T-helper 22 cell (primary cell): ENCODE measurements at places on chromosomes 12 and 14.
A peak's percentile ranks its signal among the peaks of the same experiment; 100 is the strongest.

DNA sequence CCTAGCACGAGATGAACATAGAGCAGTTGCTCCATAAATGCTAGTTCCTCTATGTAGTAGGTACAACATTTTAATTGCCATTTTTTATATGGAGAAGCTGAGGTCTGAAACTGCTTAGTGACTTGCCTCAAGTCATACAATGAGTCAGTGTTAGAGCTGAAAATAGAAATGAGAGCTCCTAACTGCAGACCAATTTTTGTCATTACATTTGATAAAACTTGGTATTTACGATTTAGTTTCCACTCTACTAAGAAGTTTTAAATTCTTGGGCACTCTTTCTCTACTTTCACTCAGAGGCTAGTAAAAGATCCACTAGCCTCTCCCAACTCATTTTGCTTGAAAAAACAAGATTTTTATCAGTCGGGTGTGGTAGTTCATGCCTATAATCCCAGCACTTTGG, 8.1 kb upstream of the TMED10 start:
- DNase-seq = no peak

GRCh38 chr14:70807898-70808415, 1.4 kb downstream of the MAP3K9 start:
- DNase-seq = peak; percentile 45

DNA sequence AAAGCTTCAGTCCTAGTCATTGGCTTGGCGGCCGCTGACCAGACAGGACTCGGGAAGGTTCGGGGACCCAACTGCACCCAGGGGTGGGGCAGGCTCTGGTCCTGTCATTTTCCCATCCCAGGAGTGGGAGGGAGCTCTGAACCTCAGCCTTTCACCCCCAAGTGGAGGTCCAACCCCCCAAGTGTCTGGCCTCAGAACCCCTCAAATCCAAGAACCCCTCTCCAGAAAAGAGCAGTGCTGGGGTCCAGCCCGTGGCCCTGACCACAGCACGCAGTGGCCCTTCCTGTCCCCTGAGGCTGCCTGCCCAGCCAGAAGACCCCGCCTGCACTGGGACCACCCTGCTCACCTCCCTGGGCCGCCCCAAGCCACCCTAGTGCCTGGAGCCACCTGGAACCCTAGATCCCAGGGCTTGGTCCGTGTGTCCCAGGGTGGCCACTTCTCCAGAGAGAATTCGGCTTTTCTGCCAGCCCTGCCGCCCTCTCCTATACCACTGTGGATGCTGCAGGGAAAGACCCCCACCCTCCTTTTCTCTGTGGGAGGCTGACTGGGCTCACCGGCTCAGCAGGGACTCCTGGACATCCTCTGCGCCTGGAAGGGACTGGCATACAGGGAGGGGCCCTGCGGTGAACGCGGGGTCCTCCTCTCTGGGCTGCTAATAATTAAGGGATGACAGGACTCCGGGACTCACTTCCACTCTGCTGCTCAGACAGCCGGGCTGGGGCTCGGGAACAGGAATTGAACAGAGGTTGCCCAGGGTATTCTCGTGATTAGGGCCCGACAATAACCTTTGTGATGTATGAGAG, 326.9 kb upstream of the SFSWAP start:
- no peak for DNase-seq

DNA sequence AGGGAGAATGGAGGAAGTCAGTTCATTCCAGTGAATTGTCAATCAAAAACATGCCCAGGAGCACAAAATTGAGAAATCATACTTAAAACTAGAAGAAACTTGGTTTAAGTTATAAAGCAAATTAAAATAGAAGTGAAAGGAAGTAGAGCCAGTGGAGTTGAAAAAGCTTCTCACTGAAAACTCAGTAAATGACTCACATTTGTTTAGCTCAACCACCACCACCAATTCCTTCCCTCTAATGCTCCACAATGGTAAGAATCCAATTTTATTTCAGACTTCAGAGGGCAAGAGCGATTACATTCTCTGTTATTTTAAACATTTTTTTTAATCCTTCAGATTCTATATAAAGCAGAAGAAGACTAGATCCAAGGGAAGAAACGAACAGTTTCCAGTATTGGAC, 19.4 kb downstream of the UTP20 start:
- no peak for DNase-seq

DNA sequence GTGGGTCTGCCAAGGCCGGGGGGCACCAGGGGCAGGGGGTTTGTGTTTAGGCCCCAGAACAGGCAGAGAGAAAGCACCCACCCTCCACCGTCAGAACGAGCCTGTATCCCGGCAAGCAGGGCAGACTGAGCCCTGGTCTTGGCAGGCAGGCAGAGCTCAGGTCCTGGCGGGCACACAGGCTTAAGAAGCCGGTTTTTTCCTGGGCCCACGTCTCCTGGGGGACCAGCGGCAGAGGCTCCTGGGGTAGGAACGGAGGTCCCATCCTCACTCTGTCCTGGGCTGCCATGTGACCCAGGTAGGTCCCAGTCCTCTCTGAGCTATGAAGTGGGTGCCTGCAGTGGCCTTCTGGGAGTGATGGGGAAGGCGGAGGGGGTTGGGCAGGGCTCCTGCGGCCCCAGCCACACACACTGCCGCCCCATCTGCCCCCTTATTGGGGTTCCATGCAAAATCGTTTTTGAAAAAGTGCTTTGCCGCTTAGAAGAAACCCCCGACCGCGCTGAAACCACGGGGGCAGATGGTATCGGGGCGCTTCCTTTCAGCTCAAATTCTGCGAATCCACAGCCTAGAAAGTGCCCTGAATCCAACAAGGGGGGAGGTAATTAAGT, 24.2 kb downstream of the SH2B3 start:
- peak; percentile 71 for DNase-seq

DNA sequence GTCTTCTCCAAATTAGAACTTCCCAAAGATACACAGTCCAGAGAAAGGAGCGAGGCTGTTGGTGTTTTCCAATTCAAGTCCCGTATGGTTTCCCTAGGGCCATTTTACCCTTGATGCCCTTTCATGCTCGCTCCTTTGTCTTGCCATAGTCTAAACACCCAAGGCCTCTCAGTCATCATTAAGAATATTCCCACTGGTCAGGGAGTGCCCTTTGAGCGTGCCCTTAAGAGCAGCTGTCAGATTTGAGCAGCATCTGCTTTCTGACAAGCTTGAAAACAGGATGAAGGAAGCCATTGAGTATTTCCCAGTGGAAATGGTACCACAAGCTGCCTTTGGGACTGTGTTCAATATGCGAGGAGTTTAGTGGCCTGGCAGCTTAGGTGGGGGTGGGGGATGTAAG, 10.4 kb upstream of the GALNT16 start:
- DNase-seq = no peak

DNA sequence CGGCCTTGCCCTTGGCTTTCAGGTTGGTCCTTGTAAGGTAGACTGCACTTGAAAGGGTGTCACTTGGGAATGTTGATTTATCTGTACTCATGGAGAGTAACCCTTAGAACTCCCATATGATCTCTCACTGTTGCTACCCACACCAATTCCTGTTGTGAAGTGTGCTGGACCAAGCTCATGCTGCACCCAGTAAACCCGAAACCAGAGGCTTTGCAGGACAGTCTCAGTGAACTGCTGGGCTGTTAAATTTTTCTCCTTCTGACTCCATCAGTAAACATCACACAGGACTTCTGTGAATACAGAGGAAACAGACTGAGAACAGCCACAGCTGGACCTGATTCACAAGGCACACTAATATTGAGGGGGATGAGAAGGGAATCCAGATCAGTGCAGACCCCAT, 783.0 kb downstream of the TMEM121 start:
- no peak for DNase-seq

- DNase-seq = no peak
Observed at GRCh38 chr12:117744418-117744817, 224.4 kb downstream of the KSR2 start.

DNA sequence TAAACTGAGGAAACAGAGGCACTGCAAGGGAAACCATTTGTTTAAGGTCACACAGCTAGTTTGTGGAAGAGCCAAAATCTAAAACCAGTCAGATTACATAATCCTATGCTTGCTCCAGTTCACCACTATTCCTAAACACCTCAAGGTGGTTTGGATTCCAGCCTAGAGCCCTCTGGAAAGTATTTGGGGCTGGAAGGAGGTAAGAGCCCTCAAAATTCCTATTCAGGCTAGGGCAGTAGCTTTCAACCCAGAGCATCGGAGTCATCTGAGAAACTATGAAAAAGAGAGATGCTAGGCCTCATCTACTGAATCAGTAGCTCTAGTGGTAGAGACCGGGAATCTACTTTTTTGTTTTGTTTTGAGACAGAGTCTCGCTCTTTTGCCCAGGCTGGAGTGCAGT, 16.0 kb upstream of the SPPL3 start:
- no peak for DNase-seq

DNA sequence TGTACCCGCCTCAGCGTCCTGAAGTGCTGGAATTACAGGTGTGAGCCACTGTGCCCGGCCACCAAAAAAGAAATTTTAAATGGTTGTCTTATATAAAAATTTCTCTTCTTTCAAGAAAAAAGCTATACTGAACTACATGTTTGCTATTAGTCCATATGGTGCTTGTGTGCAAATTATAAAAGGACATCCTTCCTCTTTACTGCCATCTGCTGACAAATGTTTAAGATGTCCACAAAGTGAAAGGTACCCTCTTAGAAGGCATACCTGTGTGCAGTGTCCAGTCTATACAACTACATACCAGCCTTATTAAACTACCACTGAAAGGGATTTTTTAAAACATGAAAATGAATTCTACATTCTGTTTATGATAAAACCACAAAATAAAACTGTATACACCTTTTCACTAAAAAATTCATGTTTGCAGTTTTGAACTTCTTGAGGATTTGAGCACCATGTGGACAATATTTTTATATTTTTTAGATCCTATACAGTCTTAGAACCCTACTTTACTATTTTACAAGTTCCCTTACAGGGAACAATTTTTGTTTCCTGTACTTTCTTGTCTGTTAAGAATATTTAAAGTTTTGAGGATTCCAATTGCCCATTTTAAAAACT, 32.8 kb upstream of the TOMM20L start:
- DNase-seq = no peak

GRCh38 chr14:91129261-91129660, 15.4 kb downstream of the DGLUCY start:
- DNase-seq = no peak

GRCh38 chr14:97033556-97034081, 236.4 kb downstream of the VRK1 start:
- DNase-seq = no peak

DNA sequence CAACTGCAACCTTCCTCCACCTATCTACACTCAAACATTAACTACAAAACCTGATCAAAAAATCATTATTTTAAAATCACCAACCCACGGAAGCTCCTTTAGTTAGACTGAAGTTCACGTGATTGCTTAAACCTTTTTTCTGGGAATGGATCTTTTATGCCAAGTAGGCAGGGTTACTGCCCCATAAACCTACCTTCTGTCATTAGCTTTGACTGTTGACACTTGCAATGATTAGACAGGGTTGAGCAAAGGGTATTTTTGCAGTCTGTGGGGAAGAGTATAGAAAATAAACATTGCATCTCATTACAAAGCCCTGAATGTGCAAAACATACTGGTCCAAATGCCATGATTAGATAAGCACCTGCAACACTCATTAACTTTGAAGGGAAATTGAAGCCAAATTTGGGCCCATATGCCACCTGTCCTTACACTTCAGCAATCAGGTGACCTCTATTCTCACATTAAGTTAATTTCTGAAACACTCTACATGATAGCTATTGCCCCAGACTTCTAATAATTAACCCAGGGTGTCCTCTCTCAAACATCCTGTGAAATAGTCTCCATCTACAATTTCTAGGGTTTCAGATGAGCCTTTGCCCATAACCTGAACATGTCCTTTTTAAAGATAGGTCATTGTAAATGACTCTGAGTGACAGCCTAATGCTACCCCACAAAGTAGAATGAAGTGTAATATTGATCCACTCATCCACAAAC, 156.0 kb upstream of the PLEKHG7 start:
- DNase-seq = no peak

GRCh38 chr14:50669441-50669986, 1.4 kb upstream of the SAV1 start:
- no peak for DNase-seq

- no peak for DNase-seq
Observed at GRCh38 chr12:52280319-52280795, 5.9 kb downstream of the KRT86 start.

DNA sequence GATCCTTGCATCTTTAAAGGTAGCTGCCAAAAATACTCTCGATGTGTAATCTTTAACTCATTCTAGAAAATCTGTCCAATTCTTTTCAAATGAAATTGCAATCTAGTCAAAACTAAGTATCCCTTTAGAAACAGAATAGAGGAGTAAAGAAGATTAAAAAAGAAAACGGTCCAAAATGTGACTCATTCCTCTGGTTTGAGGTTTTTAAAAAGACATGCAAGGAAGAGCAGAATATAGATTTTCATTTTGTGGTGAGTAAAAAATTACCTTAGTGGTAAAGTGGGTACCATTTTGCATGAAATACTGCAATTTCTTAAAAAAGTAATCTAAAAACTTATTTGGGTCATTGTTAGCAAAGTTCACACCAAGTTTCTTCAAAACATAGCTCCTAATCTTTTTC, 108.4 kb downstream of the BRMS1L start:
- no peak for DNase-seq

- no peak for DNase-seq
Observed at GRCh38 chr12:116244001-116244400, 33.5 kb downstream of the MED13L start.
